ENCODE measurements at places on chromosomes 1 and 21.

DNA sequence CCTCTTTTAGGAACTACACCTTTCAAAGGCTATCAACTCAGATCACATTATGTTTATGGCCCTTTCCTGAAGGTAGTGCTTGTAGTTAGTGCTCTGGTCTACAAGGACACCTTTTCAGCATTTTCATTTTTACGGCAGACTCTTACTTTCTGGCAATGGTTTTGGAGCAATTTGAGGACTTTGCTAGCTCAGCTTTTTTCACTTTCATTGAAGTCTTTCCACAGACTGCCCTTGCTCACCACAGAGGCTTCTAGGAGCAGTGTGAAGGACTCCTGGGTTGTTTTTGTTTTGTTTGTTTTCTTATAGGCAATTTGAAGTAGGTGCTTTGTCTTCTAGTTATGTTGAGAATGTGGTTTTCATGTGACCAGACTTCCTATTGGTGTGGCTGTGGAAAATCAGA is 43.1 kb downstream of the CD55 start:
- DNase-seq = no peak

- no peak for DNase-seq
Observed at GRCh38 chr1:8363186-8363766, 45.4 kb downstream of the SLC45A1 start.

DNA sequence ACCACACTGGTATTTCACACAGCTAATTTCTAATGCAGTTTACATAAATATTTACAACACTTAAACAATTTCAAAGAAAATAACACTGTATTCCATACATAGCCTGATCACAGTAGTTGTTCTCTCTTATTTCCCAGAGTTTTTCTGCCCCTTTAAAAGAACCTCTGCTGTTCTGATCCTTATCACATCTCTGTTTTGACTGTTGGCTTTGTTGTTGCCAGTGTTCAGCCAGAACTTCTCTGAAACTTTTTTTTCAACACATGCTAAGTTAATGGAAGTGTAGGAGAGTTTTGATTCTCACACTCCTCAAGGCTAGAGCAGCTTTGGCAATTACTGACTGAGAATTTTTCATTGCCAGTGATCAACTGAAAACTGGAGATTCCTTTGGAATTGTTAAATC is 11.1 kb downstream of the SELE start:
- DNase-seq = no peak

- DNase-seq = peak; percentile 19
Observed at GRCh38 chr1:163410073-163410999, 88.6 kb downstream of the NUF2 start.

DNA sequence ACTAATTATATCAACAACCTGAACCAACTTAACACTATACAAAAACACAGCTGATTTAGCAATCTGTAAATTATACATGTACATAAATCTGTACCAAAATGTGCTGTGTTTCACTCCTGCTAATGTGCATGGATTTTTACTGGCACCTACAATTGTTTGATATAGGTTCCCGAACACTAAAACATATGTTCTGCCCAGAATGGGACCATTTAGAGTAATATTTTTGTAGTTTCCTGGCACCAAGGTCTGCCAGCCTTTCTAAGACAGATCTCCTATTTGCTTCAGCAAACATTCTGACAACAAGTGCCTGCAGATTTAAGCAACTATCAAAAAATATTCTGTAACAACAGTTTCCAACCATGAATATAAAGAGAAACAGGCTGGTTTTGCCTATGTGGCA is 4.2 kb downstream of the KCNH1 start:
- DNase-seq = no peak

DNA sequence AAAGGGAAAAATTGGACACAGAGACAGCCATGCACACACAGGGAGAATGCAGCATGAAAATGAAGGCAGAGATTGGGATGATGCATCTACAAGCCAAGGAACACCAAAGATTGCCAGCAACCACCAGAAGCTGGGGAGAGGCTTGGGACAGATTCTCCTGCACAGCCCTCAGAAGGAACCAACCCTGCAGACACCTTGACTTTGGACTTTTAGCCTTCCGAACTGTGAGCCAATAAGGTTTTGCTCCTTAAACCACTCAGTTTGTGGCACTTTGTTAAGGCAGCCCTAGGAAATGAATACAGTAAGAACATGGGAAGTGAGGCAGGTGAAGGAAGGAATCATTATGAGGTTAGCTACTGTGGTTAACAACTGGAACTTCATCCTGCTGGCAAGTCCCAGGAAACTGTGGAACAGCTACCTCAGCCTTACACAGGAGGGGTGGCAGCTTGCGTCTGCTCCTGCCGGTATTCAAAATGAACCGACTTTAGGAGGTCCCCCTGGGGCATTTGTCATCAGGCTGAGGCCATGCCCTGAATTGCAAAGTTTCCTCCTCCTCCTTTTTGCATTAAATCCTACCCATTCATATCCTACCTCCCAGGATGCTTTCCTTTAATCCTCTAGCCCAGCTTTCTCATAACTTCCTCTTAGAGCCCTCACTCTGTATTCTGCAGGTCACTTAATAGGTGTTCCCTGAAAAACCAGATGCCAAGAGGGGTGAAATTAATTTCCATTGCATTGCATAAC is 15.4 kb downstream of the CD247 start:
- DNase-seq = no peak

DNA sequence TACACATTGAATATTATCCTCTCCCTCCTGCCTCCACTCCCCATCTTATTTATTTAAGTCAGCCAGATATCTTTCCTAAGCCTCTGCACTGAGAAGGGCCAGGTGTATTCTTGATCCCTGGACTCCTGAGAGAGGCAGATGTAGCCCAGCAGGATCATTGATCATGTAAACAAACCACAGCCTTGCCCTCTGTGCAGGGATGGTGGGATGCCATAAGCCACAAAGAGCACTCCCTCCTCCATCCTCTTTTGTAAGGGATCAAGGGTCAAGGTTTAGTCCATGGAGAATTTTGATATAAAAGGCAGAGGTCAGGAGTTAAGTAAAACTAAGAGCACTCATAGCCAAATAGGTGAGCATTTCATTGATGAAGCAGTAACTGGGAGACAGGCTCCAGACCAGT is 17.3 kb downstream of the PHGDH start:
- DNase-seq = no peak

DNA sequence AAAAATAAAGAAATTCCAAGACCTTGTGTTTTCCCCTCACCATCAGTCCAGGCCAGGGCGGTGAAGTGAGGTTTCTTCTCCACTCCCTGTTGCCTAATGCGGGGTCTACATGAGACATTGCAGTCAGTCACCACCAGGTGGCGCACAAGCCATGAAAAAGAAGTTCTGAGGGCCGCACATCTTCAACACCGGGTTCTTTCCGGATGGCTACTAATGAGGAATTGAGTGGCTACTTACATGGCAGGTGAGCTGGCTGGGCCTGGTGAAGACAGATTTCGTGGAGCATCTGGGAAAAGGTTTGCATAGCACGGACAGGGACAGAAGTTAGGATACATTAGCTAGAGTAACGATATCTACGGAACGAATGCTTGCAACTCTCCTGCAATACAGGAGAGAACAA is 15.8 kb upstream of the S100A11 start:
- no peak for DNase-seq

GRCh38 chr1:116540088-116540487 is 30.7 kb downstream of the CD58 start:
- DNase-seq = no peak

- DNase-seq = no peak
Observed at GRCh38 chr1:62318320-62318755, 896 bp downstream of the KANK4 start.

DNA sequence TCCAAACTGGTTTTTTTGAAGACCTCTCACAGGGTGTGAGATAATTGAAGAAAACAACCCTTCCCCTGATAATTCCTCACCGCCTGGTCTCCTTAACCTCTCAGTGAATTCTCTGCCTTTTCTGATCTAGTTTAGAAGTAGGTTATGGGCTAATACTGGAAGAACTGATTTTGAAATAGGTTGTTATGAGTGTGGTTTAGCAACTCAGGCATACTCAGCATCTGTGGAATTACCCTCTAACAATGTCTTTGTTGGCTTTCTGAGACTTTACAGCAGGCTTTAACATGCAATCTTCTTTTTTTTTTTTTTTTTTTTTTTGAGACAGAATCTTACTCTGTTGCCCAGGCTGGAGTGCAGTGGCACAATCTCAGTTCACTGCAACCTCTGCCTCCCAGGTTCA is 10.3 kb upstream of the PLD5 start:
- no peak for DNase-seq

DNA sequence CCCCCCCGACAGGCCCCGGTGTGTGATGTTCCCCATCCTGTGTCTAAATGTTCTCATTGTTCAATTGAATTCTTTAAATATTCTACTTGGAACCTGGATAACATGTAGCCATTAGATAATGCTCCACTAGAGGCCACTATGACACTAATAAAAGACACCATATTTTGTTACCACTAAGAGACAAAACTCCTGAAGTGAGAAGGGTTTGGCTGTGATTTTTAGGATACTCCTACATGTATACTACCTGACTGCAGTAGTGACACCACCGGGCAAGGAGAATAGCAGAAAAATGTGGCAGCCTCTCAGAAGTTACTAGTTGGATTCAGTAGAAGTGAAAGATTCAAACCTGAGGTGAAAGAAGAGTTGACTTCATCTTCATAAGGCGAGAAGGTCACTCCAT is 36.0 kb downstream of the F5 start:
- DNase-seq = no peak

GRCh38 chr1:174877208-174877673 is 122.5 kb upstream of the CACYBP start:
- DNase-seq = no peak

- DNase-seq = peak; percentile 68
Observed at GRCh38 chr1:33346927-33347649, 26.2 kb upstream of the A3GALT2 start.

GRCh38 chr21:46317710-46318463 is 5.8 kb downstream of the C21orf58 start:
- DNase-seq = no peak

DNA sequence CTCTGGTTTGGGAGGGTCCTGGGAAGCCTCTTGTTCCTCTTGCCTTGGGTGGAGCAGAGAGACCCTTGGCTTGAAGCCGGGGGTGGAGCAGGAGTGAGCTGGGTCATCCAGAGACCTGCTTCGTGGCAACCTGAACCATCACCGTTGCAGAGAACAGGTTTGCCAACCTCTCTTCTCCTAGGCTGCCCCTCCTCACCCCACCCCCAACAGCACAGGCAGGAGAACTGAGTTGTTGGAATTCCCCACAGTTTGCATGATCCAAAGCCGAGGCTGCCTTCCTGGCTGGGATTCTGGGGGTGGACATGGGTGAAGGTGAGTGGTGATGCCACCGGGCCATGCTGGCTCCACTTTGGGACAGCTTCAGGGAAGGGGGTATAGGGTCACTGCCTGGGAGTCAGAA is 2.2 kb downstream of the WNT4 start:
- no peak for DNase-seq

GRCh38 chr1:34924759-34925555 is 4.5 kb downstream of the DLGAP3 start:
- DNase-seq = peak; percentile 17

DNA sequence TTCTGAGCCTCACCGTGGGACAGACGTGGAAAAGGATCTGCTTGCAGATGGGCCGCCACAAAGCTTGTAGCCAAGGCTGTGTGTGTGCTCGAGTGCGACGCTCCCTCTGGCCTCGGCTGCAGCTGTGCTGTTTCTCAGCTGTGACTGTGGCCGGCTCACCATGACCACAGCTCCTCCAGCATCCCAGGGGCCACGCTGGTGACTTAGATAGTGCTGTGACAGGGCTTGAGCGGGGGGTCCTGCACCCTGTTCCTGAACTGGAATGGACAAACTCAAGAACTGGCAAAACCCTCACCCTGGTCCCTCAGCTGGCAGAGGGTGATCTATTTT is 17.4 kb upstream of the ACTRT2 start:
- no peak for DNase-seq

DNA sequence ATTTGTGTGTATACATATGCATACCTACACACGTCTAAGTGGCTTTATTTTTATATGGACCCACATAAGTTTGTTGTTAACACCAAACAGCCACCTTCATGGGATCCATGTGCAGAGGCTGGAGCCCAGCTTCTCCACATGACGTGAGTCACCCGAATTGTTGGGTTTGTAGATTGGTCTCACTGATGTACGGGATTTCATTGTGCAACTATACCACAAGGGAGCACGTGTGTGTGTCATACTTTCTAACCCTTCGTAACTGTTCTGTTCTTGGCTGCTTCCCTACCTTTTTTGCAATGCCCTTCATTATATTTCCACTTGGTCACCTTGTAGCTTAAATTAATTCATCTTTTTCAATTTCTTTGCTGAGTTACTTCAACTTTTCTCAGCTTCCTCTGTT is 21.0 kb downstream of the SPRTN start:
- peak; percentile 49 for DNase-seq
